Activated naive CD4-positive, alpha-beta T cell treated with anti-CD3 and anti-CD28 coated beads, Interleukin-2, amount 50 U/mL, for 72 hours (primary cell): ENCODE measurements at places on chromosomes 3 and 15. TPM values are rescaled to one million over a fixed set of nuclear protein-coding genes. Genes with fewer than 3 reads are reported as not detected.

The CFAP20DC gene
- total RNA-seq = 2.6 TPM

The THPO gene
- not detected for total RNA-seq

The PP2D1 gene
- not detected for total RNA-seq

The SEC62 gene
- 52.1 TPM for total RNA-seq

The ISL2 gene
- not detected for total RNA-seq

The DYNLT2B gene
- 13.1 TPM for total RNA-seq

The TRIM71 gene
- 0.08 TPM for total RNA-seq

- no peak for DNase-seq
These were observed 69.4 kb downstream of the BFSP2 start for GRCh38 chr3:133469140-133469731.

GRCh38 chr3:23761440-23761896 is 44.3 kb upstream of the UBE2E1 start:
- DNase-seq = no peak

- peak; percentile 70 for DNase-seq
These were observed at the start of gene ZNF280D for GRCh38 chr15:56733136-56734012. Gene ZNF280D, minus strand, starts transcription at chr15:56733509. Its CDS starts 26,400 bp downstream, at chr15:56707109.

GRCh38 chr15:63869371-63870042 is 35.8 kb upstream of the HERC1 start:
- no peak for DNase-seq

DNA sequence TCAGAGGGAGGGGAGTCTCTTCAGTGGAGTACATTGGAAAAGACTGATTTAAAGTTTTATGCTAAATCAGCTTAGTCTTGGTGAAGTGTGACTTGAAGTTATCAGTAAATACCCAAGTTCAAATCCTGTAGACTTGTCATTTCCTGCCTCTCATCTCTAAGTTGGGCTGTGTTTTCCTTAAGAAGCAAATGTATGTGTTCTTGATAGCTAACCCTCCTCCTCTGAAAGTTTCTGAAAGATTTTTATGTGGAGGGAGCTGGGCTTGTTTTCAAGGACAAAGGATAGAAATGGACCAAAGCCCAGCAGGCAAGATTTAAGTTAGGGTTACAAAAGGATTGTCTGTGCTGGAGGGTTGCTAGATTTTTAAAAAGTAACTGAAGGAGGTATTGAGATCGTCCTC is 4.2 kb downstream of the MAPKBP1 start:
- no peak for DNase-seq

DNA sequence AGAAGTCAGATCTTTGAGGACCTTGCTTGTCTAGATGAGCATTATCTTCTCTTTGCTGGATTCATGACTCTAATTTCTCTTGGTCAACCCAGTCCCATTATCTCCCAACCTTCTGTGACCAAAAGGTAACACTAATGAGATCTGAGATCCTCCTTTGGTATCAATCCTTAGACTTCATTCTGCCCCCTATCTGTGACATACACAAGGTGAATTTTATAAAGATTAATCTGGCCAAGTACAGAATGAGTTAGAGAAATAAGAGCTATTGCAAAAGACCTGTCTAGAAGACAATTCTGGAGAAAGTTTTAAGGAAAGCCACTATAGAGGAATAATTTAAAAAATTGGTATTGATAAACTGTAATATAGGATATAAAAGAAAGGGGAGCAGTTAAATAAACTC is 113.8 kb upstream of the KCNMB2 start:
- no peak for DNase-seq

DNA sequence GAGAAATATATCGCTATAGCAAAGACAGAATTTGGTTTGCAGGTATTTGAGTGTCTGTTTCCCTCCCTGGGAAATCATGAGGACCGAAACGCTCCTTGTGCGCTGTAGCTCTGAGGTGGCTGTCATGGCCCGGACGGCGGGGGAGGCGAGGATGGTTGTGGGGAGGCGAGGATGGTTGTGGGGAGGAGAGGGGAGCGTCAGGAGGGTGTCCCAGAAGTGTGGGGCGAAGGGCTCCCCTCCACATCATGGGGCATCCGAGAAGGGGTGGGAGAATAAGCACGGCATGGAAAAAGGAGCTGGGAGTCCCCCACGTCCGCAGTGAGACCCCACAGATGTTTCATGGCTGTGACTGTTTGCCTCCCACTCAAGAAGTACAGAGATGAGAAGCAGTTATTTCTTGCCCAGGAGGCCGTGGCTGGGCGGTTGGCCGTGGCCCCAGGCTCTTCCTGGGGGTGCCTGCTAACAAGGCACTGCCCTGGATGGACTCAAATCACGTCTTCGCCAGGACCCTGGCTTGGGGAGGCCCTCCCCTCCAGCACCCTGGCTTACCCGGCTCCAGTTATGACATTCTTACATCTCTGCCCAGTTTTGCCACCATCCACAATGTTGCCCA is 947 bp upstream of the ATP10A start:
- DNase-seq = no peak

DNA sequence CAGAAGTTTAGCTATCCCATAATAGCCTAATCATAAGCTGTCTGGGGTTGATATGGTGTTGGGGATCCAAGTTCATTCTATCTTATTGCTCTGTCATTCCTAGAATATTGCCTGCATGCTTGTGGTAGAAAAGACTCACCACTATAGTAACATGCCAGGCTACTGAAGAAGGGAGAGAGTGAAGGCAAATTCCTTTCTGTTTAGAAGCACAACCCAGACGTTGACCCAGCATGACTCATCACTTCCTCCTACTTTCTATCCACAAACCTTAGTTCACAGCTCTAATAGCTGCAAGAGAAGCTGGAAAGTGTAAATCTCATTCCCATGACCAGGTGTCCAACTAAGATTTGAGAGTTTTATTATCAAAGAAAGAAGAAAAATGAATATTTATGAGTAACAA is 57.8 kb upstream of the NMD3 start:
- no peak for DNase-seq

DNA sequence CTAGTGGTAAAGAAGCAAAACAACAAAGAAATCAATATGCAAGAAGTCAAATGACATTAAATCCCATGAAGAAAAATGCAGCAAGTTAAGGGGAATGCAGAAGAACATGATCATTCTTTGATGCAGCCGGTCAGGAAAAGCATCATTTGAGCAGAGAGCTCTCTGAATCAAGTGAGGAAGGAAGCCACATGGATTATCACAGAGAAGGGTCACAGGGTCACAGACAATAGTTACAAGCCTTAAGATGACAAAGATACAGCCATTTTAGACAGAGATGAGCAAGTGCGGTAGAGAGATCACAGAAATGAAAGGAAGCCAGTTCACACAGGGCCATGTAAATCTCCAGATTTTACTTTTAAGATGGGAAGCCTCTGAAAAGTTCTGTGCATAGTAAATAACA is 43.9 kb downstream of the UBE3A start:
- no peak for DNase-seq

- DNase-seq = no peak
These were observed 4.4 kb upstream of the IRAK2 start for GRCh38 chr3:10160346-10160745.

GRCh38 chr15:63640146-63640545 is 43.0 kb downstream of the FBXL22 start:
- DNase-seq = no peak

- no peak for DNase-seq
These were observed 7.7 kb downstream of the SRP14 start for GRCh38 chr15:40031300-40031699.

- DNase-seq = no peak
These were observed 42.2 kb downstream of the B3GNT5 start for GRCh38 chr3:183295211-183295610.

- DNase-seq = no peak
These were observed 55.7 kb upstream of the DCLK3 start for GRCh38 chr3:36820083-36820482.

DNA sequence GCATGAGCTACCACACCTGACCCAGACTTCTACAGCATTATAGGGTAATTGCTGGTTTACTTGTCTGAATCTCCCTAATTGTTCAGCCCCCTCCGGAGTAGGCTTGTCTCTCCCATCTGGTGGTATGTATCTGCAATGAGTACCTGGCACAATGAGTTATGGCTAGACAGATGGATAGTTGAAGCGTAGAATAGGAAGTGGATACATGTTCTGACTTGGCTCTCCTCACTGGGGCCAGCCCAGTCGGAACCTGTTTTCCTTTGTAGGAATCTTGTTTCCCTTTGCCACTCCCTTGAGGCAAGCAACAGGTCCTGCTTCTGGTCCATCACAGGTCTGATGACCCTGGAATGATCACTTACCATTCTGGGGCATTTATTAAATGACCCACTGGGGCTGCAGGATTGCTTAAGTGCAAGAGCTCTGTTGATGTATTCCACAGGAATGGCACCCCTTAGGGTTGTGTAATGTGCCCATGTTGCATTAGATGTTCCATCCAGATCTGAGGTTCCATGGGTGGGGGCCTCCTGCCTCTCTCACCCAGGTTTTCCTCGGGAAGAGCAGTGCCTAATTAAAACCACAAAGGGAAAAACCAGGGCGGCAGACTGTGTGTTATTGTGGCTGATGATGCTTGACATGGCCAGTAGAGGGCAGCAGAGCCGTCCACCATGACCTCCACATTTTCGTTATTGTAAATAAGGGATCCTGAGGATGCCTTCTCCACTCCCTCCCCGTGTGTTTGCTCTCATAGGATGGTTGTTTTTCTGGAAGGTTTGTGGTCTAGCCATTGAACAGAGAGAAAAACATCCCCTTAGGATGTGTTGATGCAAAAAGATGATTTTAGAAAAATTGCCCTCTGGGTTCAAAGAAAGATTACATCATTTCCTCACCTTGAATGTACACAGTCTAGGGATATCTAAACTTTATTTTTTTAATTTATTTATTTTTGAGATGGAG is 58.0 kb downstream of the CMTM8 start:
- peak; percentile 59 for DNase-seq

DNA sequence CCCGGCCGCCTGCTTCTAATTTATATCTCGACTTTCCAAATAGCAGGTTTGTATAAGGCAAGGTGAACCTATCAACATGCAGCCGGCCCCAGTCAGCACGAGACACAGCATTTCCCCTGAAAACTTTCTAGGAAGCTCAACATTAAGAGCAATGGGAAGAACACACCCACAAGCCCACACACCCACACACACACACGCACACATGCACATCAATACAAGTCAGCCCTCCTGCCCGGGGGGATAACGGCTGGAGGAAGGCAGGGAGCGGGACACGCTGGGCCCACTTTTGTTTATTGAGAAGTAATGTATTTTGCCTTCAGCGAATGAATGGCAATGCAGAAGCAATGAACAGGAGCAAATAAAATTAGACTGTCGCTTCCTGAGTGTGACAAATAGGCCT is 83.5 kb downstream of the PCSK6 start:
- no peak for DNase-seq

GRCh38 chr15:61921093-61921492 is 139.2 kb downstream of the VPS13C start:
- no peak for DNase-seq

DNA sequence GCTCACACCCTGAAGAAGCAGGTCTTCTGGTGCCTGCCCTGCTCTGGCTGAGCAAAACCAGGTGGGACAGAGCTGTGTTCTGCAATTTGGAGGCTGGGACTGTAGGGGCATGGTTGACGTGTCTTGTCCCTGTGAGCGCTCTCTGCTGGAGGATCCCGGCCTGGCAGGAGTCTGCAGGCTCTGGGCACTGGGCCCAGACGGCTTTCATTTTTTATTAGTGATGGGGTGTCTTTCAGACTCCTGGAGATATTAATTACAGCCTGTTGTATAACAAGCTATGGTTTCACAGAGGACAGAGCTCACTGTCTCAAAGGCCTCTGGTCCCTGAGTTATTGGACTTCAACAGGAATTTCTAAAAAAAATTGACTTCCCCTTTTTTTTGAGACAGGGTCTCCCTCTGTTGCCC is 29.5 kb upstream of the ZNF710 start:
- peak; percentile 63 for DNase-seq

DNA sequence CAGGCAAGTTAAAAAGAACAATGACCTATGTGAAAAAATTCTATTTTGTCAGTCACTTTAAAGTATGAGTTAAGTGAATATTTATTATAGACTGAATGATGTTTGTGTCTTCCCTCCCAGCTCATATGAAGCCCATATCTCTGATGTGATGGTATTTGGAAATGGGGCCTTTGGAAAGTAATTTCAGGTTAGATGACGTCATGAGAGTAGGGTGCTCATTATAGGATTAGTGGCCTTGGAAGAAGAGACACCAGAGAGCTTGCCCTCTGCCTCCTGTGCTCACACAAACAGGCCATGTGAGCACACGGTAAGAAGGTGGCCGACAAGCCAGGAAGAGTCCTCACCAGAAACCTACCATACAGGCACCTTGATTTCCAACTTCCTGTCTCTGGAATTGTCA is 138.8 kb upstream of the TNIK start:
- DNase-seq = no peak

- no peak for DNase-seq
These were observed 482.8 kb downstream of the FGF12 start for GRCh38 chr3:192244591-192244990.

DNA sequence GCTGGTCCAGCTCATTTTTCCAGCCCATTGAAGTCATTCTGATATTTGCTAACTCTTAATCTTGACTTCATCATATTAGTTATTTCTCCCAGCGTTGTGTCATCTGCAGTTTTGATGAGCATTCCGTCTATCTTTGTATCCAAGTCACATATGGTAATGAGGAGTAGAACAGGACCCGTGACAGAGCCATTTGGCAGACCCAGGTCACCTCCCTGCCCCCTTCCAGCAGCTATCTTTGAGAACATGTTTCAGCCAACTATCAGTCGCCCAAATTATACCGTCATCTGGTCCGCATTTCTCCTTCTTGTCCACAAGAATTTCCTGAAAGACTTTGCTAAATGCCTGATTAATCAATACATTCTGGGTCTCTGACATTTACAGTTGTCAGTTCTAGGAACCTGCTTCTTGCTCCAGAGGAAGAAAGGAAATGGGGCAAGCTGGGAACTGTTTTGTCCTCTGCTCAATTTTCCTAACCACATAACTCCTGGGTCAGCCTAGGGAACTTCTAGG is 347.1 kb upstream of the NR2E3 start:
- no peak for DNase-seq

- DNase-seq = no peak
These were observed 82.6 kb upstream of the ARHGEF3 start for GRCh38 chr3:56884387-56884786.

GRCh38 chr3:143601723-143602484 is 246.4 kb downstream of the SLC9A9 start:
- no peak for DNase-seq

- no peak for DNase-seq
These were observed 124.0 kb upstream of the GOLGA6L4 start for GRCh38 chr15:84111575-84111974.

GRCh38 chr3:160981217-160981938 is 123.8 kb downstream of the B3GALNT1 start:
- DNase-seq = no peak

DNA sequence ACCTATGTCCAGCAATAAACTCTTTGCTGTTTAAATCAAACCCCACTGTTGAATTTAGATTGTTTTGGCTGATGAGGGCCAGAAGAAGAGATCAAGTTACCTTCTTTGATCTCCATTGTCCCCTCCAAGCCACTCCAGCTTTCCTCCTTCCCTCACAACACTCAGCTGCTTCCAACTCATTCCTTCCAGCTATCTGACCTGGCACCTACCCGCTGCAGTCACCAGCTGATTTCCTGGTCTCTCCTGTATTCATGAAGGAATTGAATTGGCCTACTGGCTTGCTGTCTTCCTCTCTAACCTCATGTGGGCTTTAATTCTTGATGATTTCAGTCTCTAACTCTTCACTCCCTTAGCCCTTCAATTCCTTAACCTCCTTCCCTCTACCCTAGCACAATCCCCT is 40.8 kb upstream of the ABHD17C start:
- no peak for DNase-seq
